CD4-positive, alpha-beta T cell treated with Interleukin-1 beta for 1 hour (primary cell): ENCODE measurements at places on chromosomes 3 and 15.
A peak's percentile ranks its signal among the peaks of the same experiment; 100 is the strongest.

DNA sequence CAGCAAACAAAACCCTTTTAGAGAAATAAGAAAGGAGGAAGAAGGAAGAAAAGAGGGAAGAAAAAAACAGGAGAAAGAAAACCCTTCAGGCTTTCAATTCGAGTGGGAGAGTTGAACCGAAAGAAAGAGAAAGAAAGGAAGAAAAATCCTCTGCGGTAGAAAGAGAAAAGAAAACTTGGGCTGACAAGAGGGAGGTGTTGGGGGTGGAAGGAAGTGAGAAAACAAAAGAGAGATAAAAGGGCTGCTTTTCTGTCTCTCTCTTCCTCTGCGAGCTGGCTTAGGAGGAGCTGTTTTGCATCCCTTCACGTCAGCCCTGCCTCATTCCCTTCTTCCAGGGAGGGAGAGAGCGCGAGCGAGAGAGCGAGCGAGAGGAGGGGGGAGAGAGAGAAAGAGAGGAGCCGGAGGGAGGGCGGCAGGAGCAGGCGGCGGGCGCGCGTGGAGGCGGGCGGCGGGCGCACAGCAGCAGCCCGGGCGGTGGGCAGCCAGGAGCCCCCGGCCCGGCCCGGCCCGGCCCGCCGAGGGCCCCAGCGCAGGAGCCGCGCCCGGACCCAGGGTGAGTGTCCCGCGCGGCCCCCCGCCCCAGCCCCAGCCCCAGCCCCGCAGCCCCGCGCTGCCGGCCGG lies at the start of gene ZNF710:
TSS of gene ZNF710 (plus strand) at position 263 of the 621 bp plus-strand sequence. CDS start 65,814 bp downstream, outside the sequence.
- DNase-seq: no peak

DNA sequence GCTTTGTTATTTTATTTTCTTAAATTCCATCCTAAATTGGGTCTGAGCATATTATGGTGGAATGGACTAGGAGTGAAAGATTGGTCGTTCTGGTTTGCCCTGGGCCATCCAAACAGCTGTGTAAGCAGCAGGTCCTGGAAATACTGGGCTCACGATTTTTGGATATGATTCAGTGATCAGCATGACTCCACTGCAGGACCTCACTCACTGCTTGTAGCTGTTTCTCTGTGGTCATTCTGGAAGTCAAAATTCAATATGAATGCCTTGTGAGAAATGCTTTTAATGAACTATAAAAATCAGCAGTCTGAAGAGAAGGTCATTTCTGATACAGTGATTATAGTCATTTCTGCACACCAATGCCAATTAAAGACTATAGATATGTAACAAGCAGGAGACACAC lies 185.0 kb downstream of the RBMS3 start:
- DNase-seq: no peak

GRCh38 chr3:152316318-152316717 lies 47.6 kb downstream of the MBNL1 start:
- no peak for DNase-seq

- no peak for DNase-seq
Measured at GRCh38 chr3:30890907-30891306, 3.6 kb downstream of the GADL1 start.

DNA sequence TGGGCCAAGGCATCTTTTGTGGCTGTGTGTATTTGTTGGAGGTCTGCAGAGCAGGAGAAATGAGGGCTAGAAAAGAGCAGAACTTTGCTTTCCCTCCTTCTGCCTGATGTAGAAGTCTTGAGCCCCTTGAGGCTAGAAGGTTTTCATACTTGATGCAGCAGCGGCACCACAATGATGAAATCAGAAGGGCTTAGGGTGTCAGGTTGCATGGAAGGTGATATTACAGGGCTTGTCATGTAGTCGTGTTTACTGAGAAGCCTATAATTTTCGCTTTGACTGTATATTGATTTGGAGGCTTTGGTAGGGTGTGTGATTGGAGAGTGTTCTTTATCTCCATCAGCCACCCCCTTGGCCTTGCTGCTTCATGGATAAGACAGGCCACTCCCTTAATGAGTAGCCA lies 339.8 kb downstream of the THSD4 start:
- DNase-seq: no peak

GRCh38 chr3:132536442-132537153 lies 60.5 kb upstream of the ACKR4 start:
- DNase-seq: no peak

DNA sequence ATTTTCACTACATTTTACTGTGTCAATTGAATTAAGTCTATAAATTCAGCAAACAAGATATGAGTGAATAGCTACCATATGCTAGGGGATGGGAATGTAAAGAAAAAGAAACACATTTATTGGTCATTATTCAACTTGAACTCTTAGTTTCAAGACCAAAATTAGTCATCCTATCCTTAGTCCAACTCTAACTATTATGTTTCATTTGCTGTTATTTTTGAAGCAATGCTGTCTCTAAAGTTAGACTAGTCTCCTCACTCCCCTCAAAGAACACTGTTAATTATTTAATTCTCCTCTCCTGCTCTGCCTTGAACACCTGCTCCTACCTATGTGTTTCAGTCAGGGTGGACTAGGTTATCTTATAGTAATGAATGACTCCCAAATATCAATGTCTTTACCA lies 920.9 kb downstream of the TUSC7 start:
- DNase-seq: no peak

GRCh38 chr15:83092309-83092976 lies 15.0 kb upstream of the TM6SF1 start:
- DNase-seq: peak; percentile 36

- DNase-seq: no peak
Measured at GRCh38 chr3:33250712-33251111, 26.5 kb upstream of the FBXL2 start.

- no peak for DNase-seq
Measured at GRCh38 chr3:138845771-138846173, 11.0 kb upstream of the PIK3CB start.

DNA sequence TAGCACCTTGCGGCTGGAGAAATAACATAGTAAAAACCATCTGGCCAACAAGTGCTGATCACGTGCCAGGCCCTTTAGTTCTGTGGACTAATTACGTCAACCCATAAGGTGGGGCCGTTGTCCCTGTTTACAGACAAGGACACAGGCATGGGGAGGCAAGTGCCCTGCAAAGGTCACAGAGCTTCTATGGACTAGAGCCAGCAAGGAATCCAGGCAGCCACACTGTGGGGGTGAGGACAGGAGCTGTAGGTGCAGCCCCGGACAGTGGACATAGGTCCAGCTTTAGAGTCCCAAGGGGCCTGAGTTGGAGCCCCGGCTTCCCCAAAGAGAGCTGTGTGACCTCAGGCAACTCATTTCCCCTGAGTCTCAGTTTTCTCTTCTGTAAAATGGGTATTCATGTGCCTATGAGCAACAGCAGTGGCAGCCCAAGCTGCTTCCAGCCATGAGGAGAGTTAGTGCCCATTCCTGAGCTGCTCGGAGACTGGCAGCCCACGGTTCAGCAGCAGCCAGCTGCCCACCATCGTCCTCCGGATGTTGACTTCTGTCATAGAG lies 13.9 kb downstream of the CHST13 start:
- DNase-seq: no peak

DNA sequence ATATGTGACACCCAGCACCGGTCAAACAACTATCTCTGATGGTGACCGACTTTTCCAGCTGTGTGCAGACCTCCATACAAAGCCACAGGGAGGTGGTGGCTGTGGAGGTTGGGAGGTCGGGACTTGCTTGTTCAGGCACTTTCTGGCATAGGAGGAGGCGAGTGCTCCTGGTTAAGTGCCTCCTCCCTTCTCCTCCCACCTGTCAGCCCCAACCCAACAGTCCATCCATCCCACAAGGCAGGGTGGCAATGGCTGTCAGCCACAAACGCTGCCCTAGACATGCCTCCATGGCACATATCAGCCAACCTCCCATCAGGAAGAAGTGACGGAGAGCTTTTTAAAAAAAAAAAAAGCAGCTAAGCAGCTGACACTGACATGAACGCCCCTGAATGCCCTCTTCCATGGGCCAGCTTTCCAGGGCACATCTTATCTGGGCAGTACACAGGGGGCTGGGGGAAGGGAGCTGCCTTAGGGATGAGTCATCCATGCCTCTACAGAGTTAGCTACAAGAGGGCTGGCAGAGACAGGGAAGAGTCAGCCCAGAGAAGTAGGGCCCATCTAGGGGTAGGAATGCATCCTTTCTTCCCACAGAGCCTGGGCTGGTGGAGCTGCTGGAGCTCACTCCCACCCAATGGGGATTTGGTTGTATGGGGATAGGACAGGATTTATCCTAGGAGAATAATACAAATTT lies 41.2 kb downstream of the CCDC12 start:
- DNase-seq: no peak

- no peak for DNase-seq
Measured at GRCh38 chr3:187296058-187296457, 4.5 kb upstream of the MASP1 start.

- DNase-seq: no peak
Measured at GRCh38 chr15:45743426-45744235, 108.8 kb downstream of the SQOR start.

DNA sequence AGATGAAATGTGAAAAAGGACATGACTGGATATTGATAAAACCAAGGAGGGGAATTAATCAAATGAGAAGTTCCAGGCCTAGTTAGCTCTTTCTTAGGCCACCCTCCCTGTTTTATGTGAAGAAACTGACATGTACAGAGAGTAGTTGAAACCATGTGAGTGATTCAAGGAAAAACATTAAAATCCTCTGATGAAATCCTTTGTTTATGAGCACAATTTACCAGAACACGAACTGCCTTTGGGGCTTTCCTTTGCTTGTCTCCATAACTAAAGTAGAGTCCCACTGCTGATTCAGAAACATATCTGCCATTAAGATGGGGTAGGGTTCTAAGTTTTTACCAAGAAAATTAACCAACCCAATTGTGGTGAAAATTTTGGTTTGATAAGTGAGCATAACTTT lies 558.3 kb downstream of the NR2F2 start:
- no peak for DNase-seq

GRCh38 chr15:80367094-80367493 lies 37.1 kb upstream of the ARNT2 start:
- DNase-seq: no peak

- DNase-seq: no peak
Measured at GRCh38 chr15:93980261-93980911, 251.0 kb upstream of the MCTP2 start.

DNA sequence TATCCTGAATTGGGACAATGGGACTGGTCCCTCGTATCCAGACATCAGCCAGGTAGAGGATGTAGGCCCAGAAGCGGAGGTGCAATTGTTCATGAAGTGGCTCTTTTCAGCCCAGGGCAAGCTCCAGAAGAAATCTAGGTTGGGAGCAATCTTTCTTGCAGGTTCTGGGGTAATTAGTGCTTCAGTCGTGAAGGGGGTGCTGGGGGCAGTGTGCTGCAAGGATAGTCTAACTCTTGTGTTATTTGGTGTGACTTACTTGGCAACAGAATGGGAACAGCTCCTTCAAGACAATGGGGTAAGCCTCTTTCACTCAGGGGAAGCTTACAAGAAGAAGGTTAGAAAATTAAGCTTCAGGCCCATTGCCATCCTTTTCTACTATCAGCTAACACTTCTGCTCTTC lies 273.0 kb downstream of the DIPK2A start:
- DNase-seq: no peak

DNA sequence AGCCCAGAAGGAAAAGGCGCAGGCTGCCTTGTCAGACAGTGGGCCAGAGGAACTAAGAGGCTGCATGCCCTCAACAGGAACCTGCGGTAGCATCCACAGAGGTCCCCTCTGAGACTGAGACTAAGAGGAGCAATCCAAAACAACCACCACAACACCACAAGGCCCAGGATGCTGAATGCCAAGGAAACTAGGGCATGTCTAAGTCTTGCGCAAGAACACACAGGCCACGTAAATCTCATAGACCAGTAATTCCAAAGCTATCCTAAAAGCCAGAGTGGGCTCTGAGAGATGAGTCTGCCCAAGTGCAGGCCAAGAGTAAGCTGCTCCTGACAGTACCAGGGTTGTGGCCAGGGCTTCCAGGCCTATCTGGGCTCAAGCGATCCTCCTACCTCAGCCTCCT lies 12.9 kb downstream of the MON1A start:
- DNase-seq: no peak

DNA sequence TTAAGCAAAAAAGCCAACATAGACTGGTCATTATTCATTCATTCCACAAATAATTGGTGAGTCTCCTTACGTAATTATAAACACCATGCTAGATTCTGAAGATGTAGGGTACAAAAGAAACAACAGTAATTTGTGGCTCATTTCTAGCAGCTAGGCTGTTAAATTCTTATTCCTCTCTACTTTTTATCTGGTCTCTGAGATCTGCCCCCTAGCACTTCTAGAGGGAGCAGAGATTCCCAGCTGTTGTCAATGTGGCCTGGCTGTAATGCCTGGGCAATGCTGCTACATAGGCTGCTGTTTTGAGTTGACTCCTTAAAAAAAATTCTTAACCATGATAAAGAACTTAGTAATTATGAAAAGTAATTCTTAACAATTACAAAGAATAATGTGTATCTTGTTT lies 434.9 kb upstream of the THRB start:
- DNase-seq: no peak

GRCh38 chr3:8324747-8325146 lies 176.9 kb upstream of the LMCD1 start:
- DNase-seq: peak; percentile 67

DNA sequence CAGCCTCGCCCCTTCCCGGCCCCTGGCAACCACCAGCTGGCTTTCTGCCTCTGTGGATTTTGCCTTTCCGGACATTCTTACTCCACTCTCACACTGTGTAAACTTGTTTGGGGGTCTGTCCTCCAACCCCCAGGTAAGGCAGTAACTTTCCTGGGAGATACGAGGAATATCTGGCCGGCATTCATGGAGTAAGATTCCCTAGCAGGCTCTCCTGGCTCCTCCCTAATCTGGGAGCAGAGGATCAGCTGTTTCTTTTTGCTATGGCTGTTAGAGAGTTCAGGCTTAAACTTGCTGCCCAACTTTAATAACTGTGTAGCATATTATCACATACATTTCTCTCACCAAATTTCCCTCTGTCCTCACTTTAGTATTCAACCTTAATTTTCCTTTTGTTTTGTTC lies 64.3 kb downstream of the IGF2BP2 start:
- no peak for DNase-seq

- DNase-seq: no peak
Measured at GRCh38 chr15:92596623-92597022, 59.0 kb downstream of the FAM174B start.

DNA sequence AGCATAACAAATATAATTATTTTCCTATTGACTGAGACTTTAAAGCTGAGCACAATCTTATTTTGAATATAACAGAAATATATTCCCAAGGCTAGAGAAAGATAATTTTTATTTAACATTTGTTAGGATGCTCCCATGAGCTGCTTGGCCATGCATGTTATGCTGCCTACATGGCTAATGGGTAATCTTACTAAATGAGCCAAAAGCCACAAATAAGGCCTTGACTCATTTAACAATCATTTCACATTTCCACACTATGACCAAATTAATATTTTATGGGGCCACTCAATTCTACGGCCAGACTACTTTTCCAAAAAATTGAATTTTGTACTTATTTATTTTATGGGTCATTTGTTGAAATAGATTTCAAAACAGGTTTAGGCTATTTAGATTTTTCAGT lies 141.7 kb downstream of the MEIS2 start:
- DNase-seq: no peak

DNA sequence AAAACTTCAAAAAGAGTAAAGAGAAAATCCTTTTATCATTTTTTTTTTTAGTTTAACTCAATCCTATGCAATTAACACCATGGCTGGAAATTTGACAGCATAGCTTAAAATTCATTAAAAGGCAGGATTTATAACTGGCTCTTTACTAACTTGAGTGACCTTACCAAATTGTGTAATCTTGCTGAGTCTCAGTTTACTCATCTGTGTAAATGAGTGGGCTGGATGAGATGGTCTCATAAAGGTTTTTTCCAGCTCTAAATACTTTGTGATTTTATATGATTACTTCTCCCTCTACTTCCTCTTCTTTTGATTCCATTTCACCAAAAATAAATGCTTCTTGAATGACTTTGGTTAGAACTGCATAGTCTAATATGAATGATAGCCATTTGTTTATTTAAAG lies 234.9 kb upstream of the SATB1 start:
- DNase-seq: no peak

GRCh38 chr3:153426344-153426743 lies 264.3 kb downstream of the RAP2B start:
- DNase-seq: no peak
